ENCODE measurements at places on chromosomes 16 and 17.
A peak's percentile ranks its signal among the peaks of the same experiment; 100 is the strongest.

DNA sequence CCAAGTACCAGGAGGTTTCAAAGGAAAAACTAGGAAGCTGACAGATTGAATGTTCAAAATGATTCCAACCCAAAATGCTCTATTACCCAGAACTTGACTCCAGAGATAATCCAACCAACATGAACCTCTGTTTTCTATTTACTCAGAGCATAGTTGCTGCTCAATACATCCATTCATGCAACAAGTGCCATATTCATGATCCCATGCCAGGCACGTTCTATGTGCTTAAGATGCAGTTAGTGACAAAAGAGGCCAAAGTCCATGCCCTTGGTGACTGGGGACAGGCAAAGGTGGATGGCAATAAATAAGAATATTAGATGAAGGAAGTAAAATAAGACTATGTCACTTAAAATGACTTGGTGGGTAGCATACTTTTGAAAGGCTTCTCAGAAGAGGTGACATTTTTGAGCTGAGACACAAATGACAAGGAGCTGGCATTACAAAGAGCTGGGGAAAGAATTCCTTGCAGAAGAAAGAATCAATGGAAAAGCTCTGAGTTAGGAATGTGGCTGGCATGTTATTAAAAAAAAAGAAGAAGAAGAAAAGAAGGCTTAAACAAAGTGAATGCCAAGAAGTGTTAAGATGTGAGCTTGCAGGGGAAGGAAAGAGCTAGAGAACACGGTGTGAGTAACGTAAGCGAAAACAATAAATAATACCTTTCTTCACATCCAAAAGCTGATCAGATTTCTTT lies 34.5 kb downstream of the TOX3 start:
- no peak for DNase-seq

DNA sequence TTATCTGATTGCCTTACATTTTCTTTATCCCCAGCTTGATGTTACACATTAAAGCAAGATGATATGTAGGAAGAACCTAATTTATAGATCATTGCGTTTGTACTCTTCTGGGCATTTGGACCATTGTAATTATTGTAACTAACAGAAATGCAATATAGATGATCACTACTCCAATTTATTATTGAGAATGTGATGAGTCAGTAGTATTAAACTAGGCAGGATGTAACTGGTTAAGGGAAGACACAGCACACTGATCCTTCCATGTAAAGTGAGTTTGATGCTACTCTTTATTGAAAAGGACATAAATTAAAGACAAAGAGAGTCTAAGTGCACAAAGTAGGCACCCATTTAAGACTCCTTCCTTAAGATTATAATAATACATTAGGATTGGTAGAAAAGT lies 223.8 kb downstream of the KIF2B start:
- DNase-seq, result no peak

DNA sequence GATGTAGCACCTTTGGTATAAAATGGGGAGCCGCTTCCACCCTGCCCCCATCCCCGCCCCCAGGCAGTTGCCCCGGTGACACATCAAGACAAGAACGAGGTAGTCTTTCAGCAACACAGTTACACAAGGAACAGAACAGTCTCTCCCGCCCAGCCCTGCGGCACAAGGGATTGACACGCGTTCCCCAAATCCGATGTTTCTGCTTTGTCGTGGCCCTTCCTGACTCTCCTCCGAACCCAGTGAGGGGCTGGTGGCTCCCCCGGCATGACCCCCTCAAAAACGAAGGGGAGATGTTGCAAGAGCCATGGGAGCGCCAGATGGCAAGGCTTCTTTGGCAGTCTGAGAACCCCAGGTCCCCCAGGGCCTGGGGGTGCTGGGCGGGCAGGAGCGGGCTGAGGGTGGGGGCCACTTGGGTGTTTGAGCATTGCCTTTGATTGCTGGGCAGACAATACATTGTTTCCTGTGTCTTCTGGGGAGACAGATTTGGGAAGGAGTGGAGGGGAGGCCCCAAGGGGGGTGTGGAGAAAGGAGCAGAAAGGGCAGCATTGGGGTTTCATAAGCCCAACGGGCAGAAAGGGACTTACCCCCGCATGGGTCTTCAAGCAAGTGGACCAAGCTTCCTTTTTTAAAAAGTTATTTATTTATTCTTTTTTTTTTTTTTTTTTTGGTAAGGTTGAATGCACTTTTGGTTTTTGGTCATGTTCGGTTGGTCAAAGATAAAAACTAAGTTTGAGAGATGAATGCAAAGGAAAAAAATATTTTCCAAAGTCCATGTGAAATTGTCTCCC lies 16.6 kb downstream of the COL1A1 start:
- DNase-seq, result peak; percentile 39

GRCh38 chr17:16353317-16354174 lies at the start of gene CENPV:
CENPV (minus strand) TSS chr17:16353469; CDS start chr17:16353436, 33 bp downstream.
- peak; percentile 49 for DNase-seq

GRCh38 chr17:76371656-76372628 lies 12.5 kb upstream of the SPHK1 start:
- no peak for DNase-seq

GRCh38 chr16:68275611-68276191 lies 11.4 kb downstream of the SLC7A6 start:
- DNase-seq, result no peak

- no peak for DNase-seq
These were observed 5.6 kb downstream of the GLG1 start for GRCh38 chr16:74601126-74601871.

GRCh38 chr17:75764711-75765421 lies at the start of gene GALK1:
GALK1 (minus strand) TSS chr17:75765192; CDS start chr17:75765136, 56 bp downstream.
- peak; percentile 43 for DNase-seq

- no peak for DNase-seq
These were observed 64.0 kb downstream of the USP32 start for GRCh38 chr17:60327901-60328273.

GRCh38 chr17:79811868-79812352 lies 15.0 kb upstream of the CBX8 start:
- no peak for DNase-seq

DNA sequence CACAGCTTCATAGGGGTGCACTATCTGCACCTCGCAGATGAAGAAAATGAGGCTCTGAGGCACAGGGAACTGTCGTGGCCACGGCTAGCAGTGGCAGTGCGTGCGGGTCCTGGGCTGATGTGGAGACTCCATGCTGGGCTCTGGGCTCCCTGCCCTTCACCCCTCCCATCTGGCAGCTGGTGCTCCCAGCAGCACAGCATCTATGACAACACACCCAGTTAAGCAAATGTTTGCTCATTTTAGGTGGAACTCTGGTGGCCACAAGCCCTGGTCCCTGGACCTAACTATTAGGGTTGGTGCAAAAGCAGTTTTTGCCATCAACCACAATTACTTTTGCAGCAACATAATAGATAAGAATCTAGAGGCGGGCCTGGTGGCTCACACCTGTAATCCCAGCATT lies 30.9 kb downstream of the IFT140 start:
- no peak for DNase-seq

- no peak for DNase-seq
These were observed 338.0 kb downstream of the NPIPA8 start for GRCh38 chr16:17998550-17998949.

DNA sequence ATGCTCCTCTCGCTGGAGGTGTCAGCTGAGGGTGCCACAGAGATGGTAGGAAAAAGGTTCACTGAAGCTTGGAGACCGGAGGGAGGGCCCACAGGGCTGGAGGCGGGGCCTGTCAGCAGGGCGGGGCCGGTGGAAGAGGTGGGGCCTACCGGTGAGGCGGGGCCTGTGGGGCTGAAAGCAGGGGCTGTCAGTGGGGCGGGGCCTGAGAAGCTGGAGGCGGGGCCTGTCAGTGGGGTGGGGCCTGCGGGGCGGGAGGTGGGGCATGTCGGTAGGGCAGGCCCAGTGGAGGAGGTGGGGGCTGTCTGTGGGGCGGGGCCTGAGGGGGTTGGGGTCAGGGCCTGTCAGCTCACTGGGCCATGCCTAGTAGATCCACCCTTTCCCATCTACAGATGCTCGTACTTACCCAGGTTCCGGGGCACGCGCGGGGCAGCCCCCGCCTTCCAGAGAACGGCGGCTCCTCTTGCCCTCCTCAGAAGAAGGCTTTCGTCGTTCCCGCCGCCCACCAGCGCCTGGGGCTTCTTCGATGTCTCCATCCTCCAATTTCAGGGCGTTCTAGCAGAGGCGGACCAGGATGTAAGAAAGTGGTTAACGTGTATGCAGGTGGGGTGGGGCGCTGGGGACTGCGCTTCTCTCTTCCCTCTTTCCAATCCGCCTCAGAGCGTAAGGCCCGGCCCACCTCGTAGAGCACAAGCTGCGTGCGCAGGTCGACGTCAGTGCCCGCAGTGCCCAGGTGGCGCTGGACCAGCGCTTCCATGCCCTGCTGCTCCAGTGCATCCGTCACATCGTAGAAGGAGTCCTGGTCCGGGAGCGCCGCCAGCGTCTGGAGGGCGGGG lies 9.8 kb downstream of the TMEM208 start:
- DNase-seq, result no peak

DNA sequence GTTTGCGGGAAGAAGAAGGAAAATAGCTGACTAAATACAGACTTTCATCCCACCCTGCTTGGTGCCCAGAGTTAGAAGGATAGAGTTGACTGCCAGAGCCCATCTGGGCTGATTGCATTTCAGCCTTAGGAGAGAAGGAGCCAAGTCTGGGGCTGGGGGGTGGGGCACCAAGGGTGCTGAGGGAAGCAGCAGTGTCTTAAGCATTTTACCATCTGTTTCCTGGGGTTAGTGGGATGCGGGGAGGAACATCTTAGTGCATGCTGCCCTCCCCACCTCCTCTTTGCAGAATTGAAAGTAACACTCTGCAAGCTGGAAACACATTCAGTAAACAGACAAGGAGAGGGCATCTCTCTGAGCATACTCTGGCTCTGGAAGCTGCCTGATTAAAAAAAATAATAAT lies 1.5 kb upstream of the ARL5C start:
- DNase-seq, result no peak

- no peak for DNase-seq
These were observed 51.1 kb downstream of the SRL start for GRCh38 chr16:4190712-4191333.

GRCh38 chr17:55842405-55843158 lies 91.7 kb downstream of the PCTP start:
- no peak for DNase-seq

DNA sequence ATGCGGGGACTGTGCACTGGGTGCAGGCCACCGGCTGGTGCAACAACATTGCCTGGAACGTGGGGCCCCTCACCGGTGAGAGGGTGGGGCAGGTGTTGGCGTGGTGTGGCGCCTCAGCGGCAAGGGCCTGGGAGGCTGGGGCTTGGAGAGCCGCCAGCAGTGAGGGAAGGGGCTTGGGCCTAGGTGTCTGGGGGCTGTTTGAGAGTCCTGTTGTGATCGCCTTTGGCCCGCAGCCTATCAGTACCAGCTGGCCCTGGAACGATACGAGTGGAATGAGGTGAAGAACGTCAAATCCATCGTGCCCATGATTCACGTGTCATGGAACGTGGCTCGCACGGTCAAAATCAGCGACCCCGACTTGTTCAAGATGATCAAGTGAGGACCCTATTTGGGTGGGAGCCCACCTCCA lies 2.6 kb upstream of the TMEM88 start:
- DNase-seq, result no peak

DNA sequence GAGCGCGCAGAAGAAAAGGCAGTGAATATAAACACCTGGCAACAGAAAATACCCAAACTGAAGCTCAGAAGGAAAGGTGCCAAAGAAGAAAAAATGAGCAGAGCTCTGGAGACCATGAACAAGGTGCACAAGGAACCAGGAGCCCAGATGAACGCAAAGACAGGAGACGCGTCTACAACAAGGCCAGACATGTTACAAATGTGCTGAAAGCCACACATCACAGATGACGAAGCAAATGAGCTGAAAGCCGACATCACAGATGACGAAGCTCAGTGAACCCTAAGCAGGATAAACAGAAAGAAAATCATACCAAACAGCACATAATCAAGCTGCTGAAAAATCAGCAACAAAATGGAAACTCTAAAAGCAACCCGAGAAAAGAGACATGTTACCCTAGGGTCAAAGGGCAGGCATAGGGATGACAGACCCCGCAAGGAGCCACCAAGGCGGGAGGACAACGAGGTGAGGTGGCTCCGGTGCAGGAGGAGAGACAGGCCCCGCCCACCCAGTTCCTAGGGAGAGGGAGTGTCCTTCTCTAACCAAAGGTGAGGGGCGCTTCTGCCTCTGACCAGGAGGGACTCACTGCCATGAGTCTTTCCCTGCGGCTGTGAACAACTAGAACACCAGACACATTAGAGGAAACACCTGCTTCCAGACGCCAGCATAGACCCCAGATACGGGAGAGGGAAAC lies 39.1 kb downstream of the CCDC57 start:
- no peak for DNase-seq

- DNase-seq, result no peak
These were observed 247.4 kb downstream of the SHISA9 start for GRCh38 chr16:13148836-13149235.

DNA sequence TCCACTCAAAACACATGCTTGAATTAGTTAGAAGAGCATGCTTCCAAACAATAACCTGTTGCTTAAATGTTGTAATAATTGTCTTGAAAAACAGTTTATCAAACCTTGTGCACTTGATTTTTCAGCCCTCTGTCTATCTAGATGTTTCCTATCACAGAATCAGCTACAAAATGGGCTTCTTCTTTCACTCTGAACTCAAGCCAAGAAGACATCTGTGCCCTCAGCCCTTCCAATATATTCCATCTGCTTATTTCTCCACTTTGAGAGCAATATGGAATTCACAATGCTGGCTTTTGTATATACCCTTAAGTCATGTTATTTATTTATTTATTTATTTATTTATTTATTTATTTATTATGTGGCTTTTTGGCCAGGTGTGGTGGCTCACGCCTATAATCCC lies 234.2 kb downstream of the TOX3 start:
- no peak for DNase-seq

DNA sequence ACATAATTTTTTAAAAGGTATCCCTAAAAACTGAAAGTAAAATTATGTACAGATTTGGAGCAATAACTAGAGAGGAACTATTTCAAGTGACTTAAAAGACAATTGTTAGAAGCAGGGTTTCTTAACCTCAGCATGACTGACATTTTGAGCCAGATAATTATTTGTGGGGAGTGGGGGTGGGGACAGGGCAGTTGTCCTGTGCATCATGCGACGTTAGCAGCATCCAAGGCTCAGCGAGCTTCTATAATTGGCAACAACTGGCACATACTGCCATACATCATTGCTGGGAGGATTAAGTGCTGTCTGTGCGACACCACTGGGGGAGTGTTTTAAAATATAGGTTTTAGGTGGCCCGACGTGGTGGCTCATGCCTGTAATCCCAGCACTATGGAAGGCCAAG lies 27.1 kb downstream of the GABARAPL2 start:
- DNase-seq, result no peak

DNA sequence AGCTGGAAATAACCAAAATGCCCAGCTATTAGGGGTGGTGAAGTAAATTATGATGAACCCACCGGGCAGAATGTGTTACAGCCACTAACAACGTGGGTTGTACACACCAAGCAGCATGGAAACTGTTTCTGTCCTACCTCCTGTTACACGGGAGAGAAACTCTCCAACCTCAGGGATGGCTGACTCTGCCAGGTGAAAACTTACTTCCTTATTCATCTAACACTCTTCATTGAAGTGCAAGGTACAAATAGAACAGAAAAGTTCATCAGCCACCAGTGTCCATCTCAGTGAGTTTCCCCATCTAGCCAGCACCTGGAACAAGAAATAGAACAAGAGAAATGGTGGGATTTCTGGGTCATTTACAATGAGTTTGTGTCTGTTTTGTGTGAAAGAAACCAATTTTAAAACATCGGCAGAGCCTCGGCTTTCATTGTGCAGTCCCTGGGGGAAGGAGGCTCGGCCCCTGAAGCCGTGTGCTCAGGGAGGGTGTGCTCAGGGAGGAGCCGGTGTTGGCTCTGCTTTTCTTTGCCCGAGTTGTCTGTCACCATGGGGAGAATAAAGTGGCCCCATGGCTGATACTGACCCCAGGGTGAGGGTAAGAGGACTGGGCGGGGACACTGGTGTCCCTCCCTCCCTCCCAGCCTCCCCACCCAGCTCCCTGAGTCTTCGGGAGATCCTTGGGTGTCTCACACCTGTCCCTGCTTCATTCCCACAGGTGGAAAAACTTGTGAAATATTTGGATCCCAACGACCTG lies 39.8 kb downstream of the RAB11FIP4 start:
- DNase-seq, result no peak

Data from nucleus accumbens (tissue), 56 donors.